Fibroblast of the conjunctiva (primary cell): ENCODE measurements at places on chromosomes 2 and 18.

GRCh38 chr2:201182650-201183364 lies at the start of gene CASP10:
TSS of gene CASP10 (plus strand) at chr2:201183141. CDS start at chr2:201185778, 2,637 bp downstream.
- no peak for DNase-seq

GRCh38 chr2:180677930-180678624 lies 302.3 kb upstream of the UBE2E3 start:
- no peak for DNase-seq

- no peak for DNase-seq
Measured at GRCh38 chr2:196208915-196209314, 37.5 kb upstream of the STK17B start.

GRCh38 chr2:198135481-198135934 lies 331.1 kb downstream of the PLCL1 start:
- DNase-seq, result no peak

DNA sequence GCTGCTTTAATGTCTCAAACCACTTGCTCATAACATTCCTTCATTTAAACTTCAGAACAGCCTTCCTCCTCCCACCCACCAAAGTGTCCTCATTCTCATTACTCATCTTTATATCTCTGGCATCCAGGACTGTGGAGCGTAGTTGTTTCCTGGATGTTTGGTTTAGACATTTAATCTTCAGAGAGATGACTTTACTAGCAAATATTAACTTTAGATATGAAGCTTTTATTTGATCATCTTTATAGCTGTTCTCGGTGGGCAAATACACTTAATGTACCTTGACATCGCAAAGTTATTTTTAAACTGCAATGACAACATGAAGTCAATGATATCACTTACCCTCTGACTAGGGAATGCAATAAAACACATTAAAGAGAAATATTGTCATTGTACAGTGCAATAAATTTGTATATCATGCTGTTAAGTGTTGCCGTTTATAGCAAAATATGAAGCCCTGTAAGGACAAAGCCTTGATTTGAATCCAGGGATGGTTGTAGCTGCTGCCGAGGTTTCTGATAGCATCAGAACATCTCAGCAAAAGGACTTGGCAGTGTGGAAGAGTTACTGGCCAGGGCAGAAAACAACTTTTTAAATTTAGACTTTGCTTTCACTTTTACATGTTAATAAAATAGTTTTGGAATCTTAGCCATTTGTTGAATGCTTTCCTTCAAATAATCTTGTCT lies 4.6 kb upstream of the LAMA3 start:
- DNase-seq, result no peak

DNA sequence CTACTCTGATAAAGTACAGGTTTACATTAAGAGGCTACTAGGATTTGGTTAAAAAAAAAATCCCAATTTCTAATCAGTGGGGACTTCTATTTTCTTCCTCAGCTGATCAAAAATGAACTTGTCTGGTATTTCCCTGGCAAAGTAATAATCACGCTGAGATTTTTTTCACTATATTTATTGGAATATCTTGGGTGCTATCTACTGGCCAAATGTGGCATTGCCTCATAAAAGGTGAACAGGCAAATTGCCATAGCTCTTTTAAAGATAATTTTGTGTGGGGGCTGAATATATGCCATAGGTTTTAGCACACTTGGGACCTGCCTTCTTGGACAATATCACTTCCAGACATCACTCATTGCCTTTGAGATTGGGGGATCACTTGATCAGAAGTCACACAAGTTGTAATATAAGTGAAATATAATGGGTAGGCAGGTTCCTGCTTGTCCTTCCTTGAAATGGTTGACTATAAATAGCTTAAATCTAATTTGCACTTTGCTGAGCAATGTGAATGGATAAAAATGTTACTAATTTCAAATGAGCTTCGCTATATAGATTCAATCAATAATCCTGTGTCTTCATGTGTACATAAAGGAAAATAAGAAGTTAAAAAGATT lies 7.0 kb upstream of the NXPH2 start:
- DNase-seq, result peak; percentile 18

DNA sequence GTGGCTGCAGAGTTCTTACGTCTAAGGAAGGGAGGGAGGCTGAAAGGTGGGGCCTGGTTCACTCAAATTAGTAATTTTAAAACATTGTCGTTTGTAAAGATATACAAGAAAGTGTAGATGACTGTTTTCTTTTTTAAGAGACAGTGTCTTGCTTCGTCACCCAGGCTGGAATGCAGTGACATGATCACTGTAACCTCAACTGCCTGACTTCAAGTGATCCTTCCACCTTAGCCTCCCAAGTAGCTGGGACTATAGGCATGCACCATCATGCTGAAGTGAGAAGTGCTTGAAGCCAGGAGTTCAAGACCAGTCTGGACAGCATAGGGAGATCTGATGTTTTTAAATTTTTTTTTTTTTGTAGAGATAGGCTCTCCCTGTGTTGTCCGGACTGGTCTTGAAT lies 52.9 kb downstream of the HNRNPLL start:
- DNase-seq, result no peak

DNA sequence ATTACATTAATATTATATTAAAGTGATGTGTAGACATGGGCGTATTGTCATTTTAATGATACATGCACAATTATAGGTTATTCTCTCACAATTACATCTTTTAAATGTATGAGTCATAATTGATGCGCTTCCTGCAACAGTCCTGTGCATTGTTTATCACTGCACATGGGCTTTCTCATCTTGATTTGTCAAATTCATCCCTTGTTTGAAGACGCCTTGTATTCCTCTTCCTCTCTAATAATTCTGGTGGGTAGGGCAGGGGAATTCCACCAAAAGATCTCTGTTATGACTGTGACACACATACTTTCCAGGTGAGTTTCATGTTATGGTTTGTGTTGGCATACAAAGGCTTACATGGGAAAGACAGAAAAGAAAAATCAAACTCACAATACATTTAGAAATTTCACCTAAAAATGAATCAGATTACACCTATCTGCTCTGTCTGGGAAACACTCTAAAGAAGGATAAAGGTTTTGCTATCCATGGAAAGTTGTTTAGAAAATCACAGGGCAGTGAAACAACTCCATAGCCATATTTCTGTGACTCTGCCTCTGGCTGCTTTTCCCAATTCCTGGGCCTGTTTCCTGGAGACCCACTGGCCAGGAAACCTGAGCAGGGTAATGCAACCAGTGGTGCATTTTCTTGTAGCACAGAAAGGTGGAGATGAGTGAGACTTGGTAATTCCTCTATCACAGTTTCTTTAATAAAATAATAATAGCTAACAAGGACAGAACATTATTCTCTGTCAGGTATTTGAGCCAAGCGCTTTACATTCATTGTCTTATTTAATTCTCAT lies 13.2 kb downstream of the SLC9A2 start:
- no peak for DNase-seq

DNA sequence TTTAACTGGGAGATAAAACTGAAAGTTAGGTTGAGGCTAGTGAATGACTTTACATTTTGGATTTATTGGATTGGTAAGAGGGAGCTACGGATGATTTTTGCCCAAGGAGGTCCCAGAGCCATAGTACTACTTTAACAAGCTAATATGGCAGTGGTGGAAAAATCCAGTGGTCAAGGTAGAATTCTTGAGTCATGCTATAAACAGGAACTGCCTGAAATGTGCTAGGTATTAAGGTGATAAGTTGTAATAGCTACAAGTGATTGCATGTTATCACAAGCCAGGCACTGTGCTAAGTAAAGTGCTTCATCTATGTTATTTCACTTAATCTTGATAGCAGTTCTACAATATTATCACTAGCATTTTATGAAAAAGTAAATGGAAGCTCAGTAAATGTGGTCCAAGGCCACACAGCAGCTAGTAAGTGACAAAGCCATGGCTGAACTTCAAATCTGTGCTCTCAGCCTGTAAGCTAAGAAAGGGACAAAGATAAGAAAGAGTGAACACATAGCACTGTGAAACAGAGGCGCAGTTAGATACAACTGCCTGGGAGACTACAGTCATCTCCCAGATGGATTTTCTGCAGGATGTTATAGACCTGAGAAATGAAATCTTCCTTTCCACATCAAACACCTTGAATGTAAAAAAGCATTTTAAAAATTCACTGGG lies 469.6 kb downstream of the TGIF1 start:
- DNase-seq, result no peak

DNA sequence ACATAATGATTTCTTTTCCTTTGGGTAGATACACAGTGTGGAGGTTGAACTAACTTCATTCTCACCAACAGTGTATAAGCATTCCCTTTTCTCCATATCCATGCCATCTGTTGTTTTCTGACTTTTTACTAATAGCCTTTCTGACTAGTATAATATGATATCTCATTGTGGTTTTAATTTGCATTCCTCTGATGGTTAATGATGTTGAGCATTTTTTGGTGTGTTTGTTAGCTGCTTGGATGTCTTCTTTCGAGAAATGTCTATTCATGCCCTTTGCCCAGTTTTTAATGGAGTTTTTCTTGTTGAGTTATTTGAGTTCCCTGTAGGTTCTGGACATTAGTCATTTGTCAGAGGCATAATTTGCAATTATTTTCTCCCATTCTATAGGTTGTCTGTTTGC lies 59.8 kb downstream of the MARCHF4 start:
- DNase-seq, result no peak

- DNase-seq, result no peak
Measured at GRCh38 chr2:17793296-17793695, 23.0 kb upstream of the MSGN1 start.

- DNase-seq, result no peak
Measured at GRCh38 chr2:102672107-102672776, 52.9 kb downstream of the SLC9A2 start.

GRCh38 chr18:76518860-76519538 lies 24.0 kb upstream of the ZNF516 start:
- DNase-seq, result no peak

DNA sequence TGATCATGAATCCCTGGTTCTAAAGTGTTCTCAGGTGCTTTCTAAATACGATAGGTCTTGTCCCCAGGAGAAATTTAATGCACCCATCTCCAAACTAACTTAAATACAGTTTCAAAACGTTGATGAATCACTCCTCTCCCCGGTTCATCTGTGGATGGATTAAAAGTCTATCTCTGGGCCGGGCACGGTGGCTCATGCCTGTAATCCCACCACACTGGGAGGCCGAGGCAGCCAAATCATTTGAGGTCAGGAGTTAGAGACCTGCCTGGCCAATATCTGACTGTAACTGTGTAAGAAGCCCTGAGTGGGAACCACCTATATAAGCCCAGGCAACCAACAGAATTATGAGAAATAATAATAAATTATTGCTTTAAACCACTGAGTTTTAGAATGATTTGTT lies 78.7 kb downstream of the LONRF2 start:
- no peak for DNase-seq

GRCh38 chr18:40956213-40956612 lies 998.8 kb upstream of the PIK3C3 start:
- no peak for DNase-seq
